ENCODE measurements at places on chromosomes 3 and 15.

DNA sequence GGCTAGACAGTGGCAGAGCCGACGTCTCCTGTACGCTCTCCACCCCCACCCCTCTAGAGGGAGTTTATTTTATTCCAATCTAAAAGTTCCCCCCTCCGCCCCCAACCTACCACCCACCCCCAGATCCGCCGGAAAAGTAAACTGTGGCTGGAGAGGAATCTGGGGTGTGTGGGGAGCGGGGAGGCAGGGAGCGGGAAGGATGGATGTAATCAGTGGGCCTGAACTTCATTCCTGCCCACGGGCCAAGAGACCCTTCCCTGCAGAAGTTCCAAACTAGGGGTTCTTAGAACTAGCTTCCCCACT lies 537 bp upstream of the CSRNP1 start:
- no peak for DNase-seq

- no peak for DNase-seq
These were observed 44.6 kb downstream of the HACD2 start for GRCh38 chr3:123540285-123540684.

GRCh38 chr3:112813723-112814171 lies 32.9 kb downstream of the CD200R1L start:
- DNase-seq, result no peak

- no peak for DNase-seq
These were observed 63.8 kb downstream of the SLCO2A1 start for GRCh38 chr3:133965906-133966305.

GRCh38 chr3:188698436-188698835 lies 473.3 kb upstream of the TPRG1 start:
- no peak for DNase-seq

GRCh38 chr3:65713016-65713415 lies 325.7 kb downstream of the MAGI1 start:
- DNase-seq, result no peak

DNA sequence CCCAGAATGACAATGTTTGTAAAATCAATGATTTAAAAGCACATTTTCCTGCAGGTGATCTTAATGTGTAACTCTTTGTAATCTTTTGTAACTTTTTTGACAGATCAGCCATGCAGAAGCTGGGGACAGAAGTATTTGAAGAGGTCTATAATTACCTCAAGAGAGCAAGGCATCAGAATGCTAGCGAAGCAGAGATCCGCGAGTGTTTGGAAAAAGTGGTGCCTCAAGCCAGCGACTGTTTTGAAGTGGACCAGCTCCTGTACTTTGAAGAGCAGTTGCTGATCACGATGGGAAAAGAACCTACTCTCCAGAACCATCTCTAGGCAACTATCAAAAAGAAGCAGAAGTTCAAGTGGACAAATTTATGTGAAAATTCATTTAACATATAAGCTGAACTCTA lies 32.1 kb upstream of the NUDT16 start:
- no peak for DNase-seq

DNA sequence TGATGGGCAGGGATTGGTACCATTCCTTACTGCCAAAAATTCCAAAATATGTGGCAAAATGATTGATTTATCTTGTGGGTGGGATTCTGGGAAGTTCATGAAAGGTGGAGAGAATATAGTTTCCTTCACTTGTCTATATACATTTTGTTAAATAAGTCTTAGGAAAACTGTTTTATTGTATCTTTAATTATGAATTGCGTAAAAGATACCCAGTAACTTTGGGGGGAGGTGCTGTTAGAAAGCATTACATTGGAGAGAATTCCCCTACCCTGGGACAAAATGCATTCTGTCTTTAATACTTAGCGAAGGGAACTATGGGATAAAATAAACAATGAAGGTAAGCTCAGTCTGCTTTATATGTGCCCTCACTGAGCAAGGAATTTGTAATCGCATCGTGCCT lies 4.6 kb downstream of the SETD5 start:
- DNase-seq, result no peak

DNA sequence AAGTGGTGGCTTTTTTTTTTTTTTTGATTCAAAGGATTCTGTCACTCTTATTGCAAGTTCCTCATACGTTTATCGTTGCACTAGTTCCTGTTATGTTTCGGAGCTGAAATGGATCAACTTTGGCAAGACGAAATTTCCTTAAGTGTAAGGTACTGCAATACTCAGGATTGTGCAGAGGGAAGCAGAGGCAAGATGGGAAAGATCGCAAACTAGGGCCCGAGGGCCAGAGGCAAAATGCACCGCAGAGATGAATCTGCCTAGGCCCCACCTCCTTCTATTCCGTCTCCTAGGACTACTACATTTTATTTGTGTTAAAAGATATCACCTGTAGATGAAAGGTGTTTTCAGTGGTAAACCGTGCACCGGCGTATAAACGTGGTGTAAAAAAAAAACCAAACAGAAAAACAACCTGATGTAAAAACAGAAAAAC lies 331 bp downstream of the RNU6-1 start:
- no peak for DNase-seq

DNA sequence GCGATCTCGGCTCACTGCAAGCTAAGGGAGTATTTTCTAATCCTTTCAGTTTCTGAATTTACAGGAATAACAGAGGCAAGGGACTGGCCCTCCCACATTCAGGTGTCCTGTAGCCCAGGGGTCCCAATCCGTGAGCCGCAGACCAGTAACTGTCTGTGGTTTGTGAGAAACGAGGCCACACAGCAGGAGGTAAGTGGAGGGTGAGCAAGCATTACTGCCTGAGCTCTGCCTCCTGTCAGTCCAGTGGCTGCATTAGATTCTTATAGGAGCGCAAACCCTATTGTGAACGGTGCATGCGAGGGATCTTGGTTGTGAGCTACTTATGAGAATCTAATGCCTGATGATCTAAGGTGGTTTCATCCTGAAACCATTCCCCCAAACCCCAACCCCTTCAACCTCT lies 5.0 kb upstream of the IL17RC start:
- DNase-seq, result no peak

GRCh38 chr15:67006083-67007065 lies 59.0 kb upstream of the SMAD3 start:
- DNase-seq, result no peak

- DNase-seq, result no peak
These were observed 177.6 kb upstream of the BCL6 start for GRCh38 chr3:187922704-187923416.

GRCh38 chr3:156627946-156628569 lies 46.3 kb upstream of the TIPARP start:
- no peak for DNase-seq

GRCh38 chr3:43181202-43181821 lies 75.4 kb upstream of the POMGNT2 start:
- peak; percentile 45 for DNase-seq

- no peak for DNase-seq
These were observed 3.3 kb downstream of the TMEM115 start for GRCh38 chr3:50355829-50356552.

DNA sequence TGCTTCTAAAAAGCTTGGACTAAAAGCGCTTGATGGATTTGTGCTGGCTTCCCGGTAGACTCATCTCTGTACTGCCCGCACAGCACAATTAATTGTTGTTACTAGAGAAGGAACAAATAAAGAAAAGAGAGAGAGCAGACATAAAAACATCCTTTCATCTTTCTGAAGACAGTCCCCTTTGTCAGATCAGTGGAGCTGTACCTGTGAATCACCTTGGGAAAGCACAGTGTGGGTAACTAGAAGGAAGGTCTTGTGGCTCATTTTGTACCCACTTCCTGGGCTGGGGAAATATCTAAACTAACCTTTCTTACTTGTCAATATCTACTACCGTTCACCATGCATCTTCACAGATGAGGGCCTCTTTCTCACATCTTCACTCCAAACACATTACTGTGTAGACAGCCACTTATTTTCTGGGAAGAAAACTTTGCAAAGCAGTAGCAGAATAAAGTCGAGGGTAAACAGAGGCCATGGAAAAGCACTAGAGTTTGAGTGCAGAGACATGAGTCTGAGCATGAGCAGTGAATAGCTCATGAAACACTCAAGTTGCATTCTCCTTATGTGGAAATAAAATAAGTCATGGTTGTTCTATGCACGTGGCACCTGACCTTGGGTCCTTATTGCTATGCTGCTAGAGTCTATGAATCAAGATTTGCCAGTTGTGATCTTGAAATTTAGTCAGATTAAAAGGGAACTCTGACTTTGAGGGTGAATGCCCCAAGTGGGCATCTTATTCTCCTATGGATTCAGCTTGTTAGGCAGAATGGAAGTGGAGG lies 169.3 kb downstream of the LPP start:
- peak; percentile 66 for DNase-seq

- DNase-seq, result no peak
These were observed 98.4 kb upstream of the PEX5L start for GRCh38 chr3:180135101-180135500.

DNA sequence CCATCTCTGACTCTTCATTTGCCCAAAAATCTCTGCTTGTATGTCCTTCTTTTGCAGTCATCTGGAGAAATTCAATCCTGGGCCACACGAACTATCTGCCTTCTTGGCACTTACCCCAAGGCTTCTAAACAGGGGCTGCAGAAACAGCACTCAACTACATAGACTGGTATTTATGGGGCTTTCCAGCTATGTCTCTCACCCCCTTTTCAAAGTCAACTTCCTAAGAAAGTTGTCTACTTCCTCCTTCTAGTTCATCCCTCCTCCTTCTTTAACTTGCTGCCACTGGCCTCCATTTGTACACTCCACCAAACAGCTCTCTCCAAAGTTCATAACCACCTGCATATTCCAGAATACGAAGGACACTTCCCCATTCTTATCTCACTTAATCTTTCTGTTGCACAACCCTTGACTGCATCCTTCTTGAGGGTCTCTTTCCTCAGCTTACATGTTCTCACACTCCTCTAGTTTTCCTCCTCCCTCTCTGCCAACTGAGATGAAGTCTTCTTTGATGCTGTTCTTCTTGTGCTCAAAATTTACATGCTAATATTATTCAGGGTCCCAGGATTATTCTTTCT lies 55.2 kb downstream of the PLD1 start:
- DNase-seq, result no peak

DNA sequence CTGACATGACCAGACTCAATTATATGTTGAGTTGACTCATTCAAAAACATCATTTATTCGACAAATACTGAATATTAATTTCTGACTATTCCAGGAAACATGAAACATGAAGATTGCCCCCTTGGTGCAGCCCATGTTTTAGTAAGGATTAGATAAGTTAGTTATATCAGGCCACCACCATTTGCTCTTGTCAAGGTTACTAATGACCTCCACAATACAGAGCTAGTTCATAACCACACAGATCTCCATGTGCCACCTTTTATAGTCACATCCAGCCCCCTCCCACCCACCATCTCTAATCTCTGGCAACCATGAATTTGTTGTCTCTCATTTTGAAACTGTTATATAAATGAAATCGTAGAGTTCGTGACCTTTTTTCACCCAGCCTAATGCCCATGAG lies 15.7 kb downstream of the KLHL18 start:
- DNase-seq, result no peak

DNA sequence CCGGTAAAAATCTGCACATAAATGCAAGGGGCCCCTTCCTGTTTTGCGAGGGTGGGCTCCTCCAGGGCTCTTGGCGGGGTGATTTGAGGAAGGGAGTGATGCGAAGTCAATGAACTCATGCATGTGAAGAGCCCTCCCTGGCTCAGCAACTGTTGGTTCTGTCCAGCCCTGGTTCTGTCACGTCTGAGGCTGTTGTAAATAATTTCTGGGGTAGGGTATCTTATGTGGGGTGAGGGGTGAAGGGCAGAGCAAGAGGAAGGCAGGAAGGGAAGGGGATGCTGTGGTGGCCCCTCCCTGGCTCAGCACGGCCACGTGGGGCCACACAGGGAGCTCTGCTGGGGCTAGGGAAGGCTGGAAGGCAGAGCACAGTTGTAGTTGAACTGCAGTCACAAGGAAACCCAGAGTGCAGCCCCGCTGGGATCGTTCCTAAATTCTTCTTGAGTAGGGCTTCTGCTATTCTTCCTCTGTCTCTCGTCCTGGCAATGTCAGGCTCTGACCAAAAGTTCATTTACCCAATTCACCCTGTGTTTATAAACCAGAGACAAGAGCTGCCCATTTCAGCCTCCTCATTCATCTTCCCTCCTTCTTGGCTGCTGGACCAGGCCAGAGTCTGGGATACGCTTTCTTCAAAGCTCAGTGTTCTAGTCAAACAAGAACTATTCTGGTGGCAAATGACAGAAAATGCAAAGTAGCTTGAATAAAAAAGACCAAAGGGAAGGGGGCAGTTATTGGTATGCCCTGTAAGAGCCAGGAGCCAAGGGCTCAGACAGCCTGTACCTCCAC lies 14.8 kb upstream of the TOPBP1 start:
- DNase-seq, result no peak

DNA sequence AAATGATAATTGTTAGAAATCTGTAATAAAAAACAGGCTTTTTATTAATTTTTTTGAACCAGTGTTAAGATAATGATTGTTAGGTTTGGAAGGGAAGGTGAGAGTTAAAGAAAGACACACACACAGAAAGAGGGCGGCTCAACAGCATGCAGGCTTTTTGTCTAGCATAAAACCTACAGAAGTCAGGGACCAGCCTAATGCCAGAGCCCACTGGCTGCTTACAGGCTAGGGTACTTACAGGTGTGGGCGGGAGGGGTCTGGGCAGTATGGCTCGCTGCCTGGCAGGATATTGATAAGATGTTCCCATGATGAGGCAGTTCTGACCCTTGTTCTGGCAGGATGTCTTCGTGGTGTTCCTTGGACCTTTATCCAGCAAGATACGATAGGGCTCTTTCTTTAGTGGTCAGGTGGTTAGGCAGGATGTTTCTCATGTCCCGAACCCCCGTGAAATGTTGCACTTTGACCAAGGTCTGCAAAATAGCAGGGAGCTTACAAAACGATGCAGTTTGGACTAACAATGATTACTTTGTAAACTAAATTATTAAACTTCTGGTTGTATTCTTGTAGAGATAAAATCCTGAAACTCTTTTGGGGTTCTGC lies 84.7 kb downstream of the DCUN1D1 start:
- DNase-seq, result no peak

GRCh38 chr3:18446149-18446825 lies 21.1 kb upstream of the SATB1 start:
- DNase-seq, result no peak

DNA sequence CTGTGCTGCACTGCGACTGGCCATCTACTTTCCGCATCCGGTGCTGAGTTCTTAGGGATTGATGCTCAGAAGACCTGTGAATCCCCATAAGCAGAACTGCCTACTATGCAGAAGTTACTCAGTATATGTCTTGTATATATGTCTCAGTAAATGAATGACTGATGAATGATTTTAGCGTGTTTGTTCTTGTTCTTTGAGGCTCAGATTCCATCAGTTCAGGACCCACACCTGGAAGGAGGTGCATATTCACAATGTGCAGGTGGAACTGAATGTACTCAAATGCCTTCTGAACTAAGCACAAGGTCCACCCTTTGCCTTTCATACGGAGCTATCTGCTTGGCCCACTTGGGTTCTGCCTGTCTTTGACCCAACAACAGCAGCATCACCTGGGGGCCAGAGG lies 19.8 kb downstream of the TNFAIP8L3 start:
- DNase-seq, result no peak

DNA sequence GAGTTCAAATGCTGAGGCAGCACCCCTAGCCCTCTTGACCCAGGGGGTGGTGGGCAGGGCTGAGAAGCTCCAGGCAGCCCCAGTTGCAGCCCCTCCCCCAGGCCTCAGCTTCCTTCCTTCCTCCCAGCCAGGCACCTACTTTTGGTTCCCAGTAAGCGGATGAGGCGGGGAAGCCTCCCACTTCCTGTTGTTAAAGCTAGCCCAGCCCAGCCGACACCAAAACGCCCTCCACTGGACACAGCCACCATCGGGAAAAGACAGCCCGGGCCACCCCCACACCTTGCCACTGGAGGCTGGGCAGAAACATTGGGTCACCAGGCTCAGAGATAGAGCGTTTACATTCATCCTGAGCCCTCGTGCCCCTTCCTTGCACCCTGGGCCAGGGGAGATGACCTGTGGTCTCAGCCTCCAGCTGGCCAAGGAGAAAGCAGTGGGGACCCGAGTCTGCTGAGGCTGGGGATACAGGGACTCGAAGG lies 3.5 kb downstream of the DUSP7 start:
- peak; percentile 58 for DNase-seq

- no peak for DNase-seq
These were observed 132.8 kb downstream of the TUSC7 start for GRCh38 chr3:116842254-116842957.

Data from CD4-positive, alpha-beta T cell treated with Interleukin-1 beta for 1 hour (primary cell).